Upper lobe of right lung (tissue), 1 donor: ENCODE measurements at places on chromosomes 1 and 21. TPM values are rescaled to one million over a fixed set of nuclear protein-coding genes. Genes with fewer than 3 reads are reported as not detected.

- DNase-seq, result no peak
Observed at GRCh38 chr1:165849353-165850133, 22.1 kb downstream of the UCK2 start.

DNA sequence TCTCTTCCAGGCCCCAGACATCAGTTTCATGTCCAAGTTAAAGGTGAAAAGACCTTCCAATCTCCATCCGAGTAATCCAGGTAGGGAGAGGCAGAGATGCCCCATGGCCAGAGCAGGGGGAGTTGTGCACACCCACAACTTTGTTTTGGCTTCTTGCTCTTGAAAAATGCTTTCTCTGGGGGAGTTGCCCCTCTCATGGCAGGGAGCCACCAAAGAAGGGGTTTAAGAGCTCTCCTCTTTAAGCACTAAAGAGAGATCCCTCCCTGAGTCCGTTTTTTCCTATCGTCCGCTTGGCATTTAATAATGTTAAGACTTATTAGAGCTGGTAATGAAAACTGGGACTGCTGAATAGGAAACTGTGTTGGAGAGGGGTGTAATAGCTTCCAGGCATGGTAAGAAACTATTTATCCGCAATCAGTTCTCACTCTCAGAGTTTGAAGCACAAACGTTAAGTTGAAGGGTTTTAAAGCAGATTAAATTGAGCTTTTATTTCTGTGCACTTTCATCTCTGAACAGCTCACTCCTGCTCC lies 8.3 kb downstream of the PAX7 start:
- DNase-seq, result no peak

DNA sequence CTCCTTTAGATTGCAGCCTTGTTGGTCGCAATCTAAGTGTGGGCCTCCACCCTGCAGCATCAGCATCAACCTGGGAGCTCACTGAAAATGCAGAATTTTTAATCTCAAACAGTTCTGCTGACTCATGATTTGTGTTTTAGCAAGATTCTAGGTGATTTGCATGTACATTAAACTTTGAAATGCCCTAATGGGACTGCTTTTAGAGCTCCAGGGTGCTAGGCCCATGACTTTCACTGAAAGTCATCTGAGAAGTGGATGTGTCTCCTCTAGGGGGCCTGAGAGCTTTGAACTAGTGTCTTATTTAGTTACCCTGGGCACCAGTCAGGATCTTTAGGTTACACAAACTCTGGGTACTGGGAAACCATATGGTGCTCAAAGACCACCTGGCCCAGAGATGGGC lies 9.0 kb downstream of the TRIM67 start:
- no peak for DNase-seq

DNA sequence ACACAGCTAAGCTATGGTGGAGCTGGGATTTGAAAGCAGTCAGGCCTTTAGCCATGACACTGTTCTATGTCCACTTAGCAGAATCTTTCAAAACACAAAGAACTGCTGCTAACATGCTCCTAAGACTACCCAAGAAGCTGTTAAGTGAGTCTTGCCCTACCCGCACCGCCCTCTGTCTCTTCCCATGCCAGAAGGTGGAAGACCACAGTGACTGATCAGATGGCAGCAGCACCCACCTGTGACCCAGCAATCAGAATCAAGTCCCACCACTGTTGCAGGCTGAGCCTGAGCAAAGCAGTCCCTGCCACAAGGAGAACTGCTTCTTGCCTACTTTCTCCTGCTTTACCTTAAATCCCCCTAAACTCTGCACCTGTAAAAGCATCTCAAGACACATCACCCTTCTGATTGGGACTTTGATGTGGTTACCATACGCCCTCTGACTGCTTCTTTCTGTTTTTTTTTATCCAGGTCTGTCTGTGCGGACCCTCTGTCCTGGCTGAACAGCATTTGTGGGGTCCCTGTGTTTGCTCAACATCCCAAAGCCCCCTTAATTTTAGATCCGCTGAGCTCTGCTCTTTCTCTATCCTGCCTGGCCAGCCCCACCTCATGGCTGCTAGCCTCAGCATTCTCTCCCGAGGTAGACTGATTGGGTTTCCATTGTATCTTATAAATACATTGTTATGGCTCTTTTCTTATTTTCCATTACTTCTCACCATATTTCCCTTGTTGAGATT lies 16.0 kb downstream of the IRF2BP2 start:
- DNase-seq, result no peak

The PIK3C2B gene
- 47.3 TPM for total RNA-seq

DNA sequence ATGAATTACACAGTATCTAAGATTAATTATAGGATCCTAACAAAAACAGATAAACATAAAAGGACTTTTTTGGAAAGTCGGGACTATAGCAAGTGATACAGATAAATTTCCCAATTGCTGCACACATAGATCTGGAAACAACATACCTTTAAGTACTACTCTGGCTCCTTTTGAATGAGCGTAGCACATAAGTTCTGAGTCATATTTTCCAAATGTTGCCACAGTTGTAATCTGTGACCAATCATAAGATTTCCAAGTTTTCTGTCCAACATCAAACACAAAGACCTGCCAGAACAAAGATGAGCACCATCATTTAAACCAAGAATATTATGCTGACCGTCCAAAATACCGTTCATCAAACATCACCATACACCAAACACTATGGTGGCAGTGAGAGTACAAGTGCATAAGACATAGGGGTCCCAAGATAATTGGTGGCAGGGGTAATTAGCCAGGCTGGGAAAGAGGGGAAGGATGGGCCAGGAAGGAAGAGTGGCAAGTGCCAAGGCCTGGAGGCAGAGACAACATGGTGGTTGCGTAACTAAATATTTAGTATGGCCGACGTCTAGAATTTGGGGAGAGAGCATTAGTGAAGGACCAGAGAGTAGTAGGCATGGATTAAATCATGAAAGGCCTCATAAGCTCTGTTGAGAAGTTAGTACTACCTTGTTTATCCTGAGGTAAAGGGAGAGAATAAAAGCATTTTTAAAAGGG lies 3.6 kb downstream of the CTBS start:
- no peak for DNase-seq

DNA sequence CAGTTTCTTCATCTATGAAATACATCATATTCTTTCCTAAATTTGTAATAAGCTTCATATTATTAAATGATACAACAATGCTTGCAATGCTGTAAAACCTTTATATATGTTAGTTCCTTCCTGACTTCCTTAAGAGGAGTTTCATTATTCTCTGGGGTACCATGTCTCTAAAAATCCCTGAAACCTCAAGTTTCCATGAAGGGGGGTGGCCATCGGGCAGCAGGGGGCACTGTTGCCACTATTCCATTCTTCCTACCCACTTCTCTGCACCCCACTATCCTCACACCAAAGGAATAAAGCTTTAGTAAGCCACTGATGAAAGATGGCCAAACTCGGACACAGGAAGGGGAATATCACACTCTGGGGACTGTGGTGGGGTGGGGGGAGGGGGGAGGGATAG lies 9.0 kb upstream of the DMRTB1 start:
- DNase-seq, result no peak

DNA sequence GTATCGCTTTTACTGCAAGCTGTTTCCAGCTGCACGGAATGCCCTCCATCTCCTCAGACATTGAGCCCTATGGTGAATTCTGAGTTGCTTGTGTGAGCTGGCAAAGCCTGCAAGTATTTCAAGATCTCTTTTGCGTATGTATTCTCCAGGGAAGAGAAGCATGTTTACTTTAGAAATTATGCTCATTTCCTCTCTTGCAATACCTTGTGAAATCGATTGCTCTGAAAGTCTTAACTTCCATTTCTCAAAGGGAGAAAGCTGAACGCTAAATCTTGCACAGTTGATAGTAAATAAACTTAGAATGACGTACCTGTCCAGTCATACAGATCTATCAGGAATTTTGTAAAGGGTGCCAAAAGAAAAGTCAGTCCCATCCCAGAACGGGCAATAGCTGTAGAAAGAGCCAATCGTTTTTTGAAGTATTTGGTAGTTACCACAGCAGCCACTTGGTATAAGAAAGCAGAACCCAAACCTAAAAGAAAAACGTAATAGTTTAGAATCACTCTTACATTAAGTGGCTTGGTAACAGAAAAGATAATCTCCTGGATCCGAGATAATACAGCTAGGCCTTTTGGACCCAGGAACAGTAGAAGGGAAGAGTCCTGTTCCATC lies 10.0 kb downstream of the SLC16A4 start:
- no peak for DNase-seq

- DNase-seq, result no peak
Observed at GRCh38 chr1:183097438-183098051, 74.3 kb downstream of the LAMC1 start.

DNA sequence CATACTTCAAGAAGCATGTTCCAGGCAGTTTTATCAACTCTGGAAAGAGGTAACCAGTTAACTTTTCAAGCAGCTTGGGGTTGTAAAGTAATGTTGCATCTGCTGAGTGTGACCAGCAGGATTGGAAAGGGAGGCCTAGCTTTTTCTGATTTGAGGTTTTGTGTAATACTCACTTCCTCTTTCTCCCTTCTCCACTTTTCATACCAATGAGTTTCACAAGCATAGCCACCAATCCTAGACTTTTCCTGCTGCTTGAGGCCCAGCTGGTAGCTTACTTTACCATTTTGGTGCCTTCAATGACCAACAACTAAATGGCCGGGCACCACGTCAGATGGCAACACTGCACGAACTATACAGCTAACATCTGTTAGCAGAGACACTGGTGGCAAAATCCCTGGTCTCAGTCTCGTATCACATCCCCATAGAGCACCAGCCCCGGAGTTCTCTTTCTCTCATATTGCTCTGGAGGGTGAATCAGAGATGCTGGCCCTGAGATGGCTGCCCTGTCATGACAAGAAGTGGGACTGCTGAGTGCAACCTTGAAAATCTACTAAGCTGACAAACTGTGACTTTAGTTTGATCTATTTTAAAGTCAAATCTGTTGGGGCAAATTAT lies 14.8 kb upstream of the GPR88 start:
- DNase-seq, result no peak

GRCh38 chr1:30701258-30701633 lies 22.1 kb downstream of the MATN1 start:
- DNase-seq, result no peak

The SCAF4 gene
- 32.7 TPM for total RNA-seq

- no peak for DNase-seq
Observed at GRCh38 chr21:42590431-42591131, 62.8 kb upstream of the PDE9A start.

- no peak for DNase-seq
Observed at GRCh38 chr1:65431111-65431705, 10.7 kb downstream of the LEPR start.

The SELL gene
- total RNA-seq, result 12.1 TPM

GRCh38 chr1:243312952-243313634 lies 57.3 kb downstream of the SDCCAG8 start:
- DNase-seq, result no peak

The PLEKHM2 gene
- 90.9 TPM for total RNA-seq
